Spinal cord (tissue), 10 donors: ENCODE measurements at places on chromosomes 7 and 10.

- DNase-seq = no peak
Observed at GRCh38 chr10:71975087-71975870, 11.1 kb downstream of the CHST3 start.

DNA sequence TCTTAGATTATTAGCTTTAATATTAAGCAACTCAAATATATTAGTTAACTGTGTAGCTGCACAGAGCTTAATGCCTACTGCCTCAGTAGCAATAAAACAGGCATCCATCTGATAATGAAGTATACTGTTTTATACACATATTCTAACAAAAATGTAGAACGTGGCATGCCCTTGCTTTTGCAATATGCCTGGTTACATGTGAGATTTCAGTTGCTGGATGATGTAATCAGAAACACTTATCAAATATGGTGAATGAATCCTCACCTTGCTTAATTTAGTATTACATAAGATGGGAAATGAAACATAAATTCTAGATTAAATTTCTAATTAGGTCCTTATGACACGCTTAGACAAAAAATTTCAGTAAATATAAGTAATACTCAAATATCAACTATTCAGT, 8.0 kb downstream of the DNAJC1 start:
- DNase-seq = no peak

DNA sequence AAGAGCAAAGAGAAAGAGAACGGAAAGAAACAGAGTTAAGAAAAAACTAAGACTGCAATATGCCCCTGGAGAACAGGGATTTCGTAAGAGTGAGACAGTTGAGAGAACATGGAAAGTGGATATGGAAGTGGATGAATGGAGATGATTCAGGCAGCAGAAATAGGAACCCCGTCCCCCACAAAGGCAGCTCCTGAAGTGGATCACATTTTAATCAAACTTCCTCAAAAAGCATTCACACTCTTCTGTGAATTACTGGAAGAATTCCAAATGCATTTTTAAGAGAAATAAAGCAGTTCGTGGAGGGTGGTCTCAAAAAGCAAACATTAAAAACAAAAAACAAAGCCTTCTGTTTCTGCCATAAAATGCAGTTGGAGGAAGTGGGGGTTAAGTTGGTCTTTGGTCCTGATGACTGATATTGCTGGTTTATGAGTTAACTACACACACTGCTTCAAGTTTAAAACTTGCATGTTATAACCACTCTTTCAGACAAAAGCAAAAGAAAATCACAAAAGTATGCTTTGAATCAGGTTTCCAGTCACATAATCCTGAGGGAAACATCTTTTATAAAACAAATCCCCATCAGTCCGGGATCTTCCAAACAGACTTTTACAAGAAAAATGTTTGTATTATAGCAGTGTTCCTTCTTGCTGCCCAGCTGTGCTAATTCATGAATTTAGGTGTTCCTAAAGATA, 214.3 kb downstream of the FANK1 start:
- DNase-seq = peak; percentile 19

- DNase-seq = no peak
Observed at GRCh38 chr7:34756691-34757090, 98.7 kb downstream of the NPSR1 start.
